ENCODE measurements at places on chromosomes 16 and 17. TPM values are rescaled to one million over a fixed set of nuclear protein-coding genes. Genes with fewer than 3 reads are reported as not detected.

Gene GDPD3
- 12.3 TPM for total RNA-seq

Gene MYL4
- not detected for total RNA-seq

Gene SREBF1
- total RNA-seq = 177 TPM

Gene CCR7
- total RNA-seq = 44.6 TPM

Gene PSMB3
- 242 TPM for total RNA-seq

Gene MFSD6L
- total RNA-seq = not detected

Gene KRTAP2-3
- not detected for total RNA-seq

Gene SHISA9
- total RNA-seq = 0.08 TPM

Gene CDRT15L2
- total RNA-seq = not detected

Gene RGS9
- total RNA-seq = 30.4 TPM

Gene GPR142
- not detected for total RNA-seq

Gene HSD17B1
- total RNA-seq = 0.76 TPM

Gene DPEP1
- not detected for total RNA-seq

Gene VMO1
- not detected for total RNA-seq

Gene SBK1
- total RNA-seq = 9.8 TPM

Gene NETO2
- 10.4 TPM for total RNA-seq

Gene SLC16A5
- total RNA-seq = 10.4 TPM

Gene AIPL1
- total RNA-seq = not detected

Gene MGAT5B
- total RNA-seq = 0.13 TPM

Gene CCL13
- not detected for total RNA-seq

Gene COPZ2
- total RNA-seq = 11.5 TPM

Gene ALDH3A1
- not detected for total RNA-seq

Gene TMC7
- total RNA-seq = not detected

Gene CTRB1
- total RNA-seq = not detected
